ENCODE measurements at places on chromosomes 12 and 14.

DNA sequence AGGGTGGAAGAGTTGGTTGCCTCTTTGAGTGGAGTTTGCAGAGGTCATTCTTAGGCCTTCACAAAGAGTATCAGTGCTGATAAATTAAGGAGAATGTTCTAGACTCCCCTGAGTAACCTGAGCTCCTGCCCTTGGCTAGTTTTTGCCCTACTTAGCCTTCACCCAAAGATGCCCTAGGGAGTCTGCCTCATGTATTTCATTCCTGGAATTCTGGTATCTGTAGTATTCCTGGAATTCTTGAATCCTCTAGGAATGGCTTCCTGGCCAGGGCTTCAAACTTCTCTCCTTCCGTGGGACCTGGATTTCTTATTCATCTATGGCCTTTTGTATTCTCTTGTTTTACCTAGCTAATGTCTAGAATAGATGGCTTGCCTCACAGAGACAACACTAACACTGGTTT is 701.1 kb downstream of the NOVA1 start:
- DNase-seq = no peak

DNA sequence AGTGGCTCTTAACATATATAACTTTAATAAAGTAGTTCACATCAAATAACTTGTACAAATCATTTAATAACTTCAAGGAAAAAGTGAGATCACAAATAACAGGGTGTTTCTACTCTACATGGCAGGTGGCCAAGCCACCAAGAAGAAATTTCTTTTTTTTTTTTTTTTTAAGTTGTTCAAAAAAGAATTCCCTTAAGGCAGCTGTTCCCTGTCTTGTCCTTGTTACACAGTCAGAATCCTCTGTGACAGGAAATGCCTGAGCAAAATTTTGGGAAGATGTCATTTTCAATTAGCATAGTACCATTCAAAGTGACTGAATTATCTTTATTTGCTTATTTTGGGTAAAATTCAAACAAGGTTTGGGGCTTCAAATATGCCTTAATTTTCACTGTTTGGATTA is 79.4 kb downstream of the LIN7A start:
- DNase-seq = no peak

DNA sequence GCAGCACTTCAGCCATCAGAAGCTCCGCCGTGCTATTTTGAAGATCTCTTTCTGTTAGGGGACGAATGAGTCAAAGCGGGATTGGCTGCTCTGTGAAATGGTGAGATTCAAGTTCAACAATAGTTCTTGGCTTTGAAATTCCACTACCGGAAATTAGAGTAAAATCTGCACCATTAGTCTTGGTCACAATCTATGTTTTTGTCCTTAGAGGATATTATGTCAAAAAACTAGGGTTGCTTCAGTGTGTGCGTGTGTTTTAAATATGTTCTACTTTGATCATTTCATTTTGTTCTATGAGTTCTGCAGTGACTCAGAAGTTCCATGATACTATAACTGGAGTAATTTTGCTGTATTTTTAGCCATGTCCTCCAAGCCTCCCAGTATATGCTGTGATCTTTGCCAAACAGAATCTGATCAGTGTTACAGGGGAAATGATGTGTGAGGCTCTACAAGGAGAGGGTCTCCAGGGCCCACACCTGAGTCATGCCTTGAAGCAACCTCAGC is 22.6 kb downstream of the GPHB5 start:
- no peak for DNase-seq

DNA sequence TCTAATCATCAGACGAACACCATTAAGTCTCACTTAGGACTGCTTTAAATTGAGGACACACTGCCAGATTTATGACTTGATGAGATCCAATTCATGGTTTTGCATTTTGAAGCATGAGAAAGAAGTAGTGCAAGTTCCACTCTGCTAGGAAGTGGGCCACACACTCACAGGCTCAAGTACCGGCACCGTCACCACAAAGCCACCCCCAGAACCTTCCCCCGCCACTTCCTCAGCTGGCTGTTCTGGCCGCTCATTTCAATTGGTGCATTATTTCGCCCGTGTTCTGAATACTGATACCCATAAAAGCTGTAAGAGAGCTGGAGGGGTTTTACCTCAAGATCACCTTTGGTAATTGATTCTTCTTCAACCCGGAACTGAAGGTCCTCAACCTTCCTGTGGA is 70.1 kb downstream of the CLIP1 start:
- DNase-seq = no peak

DNA sequence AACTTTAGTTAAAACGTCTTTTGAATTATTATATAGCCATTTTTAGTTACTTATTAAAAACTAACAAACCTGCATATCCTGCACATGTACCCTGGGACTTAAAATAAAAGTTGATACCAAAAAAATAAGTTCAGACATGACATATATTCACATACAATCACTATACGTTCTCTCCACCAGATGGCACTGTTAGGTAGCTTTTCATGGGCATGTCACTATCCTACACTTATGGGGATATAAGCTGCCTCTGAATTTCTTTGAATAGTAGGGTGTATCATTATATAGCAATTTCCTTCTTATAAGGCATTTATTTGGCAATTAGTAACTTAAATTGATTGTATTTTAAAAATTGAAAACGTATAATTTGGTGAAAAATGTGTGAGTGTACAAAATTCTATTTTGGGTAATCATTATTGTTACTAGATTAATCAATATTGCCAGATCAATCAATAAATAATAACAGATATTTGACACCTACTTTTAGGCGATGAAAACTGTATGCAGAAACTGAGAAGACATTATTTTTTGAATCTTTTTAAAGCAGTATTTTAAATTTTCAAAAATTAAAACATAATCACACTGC is 31.8 kb upstream of the OR10A7 start:
- no peak for DNase-seq

DNA sequence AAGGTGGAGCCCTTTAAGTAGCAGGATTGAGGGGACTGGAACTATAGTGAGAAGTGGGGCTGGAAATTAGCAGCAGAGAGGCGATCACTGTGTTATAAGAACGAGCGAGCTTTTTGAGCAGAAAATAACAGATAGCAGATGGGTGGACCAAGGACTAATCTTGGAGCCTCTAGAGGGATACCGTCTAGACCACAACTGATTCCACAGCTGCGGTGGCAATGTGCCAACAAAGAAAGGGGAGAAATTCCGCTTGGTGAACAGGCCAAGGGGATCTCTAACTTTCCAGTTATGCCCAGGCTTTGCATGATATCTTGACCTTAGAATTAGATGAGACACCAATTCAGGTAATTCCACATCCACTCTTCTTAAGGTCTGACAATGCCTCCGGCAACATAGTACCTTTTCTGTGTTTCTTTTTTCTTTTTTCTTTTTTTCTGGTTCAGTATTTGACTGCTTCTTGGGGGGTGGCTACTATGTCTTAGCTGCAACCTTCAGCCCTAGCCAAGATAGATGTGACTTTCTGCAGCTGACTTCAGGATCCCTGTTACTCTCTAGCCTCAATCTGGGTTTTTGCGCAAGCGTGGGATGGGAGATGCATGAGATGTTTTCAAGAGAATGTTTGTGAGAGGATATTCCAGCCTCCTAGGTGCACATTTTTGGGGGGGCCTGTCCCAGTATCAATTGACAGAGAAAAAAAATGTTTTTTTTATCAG is 143.4 kb upstream of the CPSF6 start:
- DNase-seq = no peak

All from caudate nucleus (tissue), 63 donors.